ENCODE measurements at places on chromosomes 4 and X.

- no peak for DNase-seq
Observed at GRCh38 chrX:73965833-73966232, 338.1 kb upstream of the ZCCHC13 start.

- DNase-seq: no peak
Observed at GRCh38 chr4:158827543-158827981, 58.7 kb downstream of the FNIP2 start.

DNA sequence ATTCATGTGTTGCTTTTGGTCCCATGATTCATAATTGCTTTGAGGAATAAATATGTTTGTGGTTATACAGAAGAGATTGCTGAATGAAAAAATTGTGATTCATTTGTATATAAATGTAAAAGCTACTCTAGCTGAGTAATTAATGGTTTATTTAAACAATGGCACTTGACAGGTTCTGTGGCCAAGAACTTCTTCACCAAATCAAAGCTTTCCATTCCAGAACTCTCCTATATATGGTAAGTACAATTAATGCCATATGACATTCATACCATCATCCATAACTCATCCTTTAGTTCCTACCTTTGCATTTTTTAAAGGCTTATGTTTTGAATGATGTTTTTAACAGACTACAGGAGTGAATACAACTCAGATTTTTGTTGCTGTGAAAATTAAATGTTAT, 105.8 kb downstream of the REPS2 start:
- no peak for DNase-seq

- DNase-seq: no peak
Observed at GRCh38 chr4:152901205-152901604, 34.9 kb upstream of the FHDC1 start.

- no peak for DNase-seq
Observed at GRCh38 chrX:113009029-113009428, 168.4 kb upstream of the AMOT start.

DNA sequence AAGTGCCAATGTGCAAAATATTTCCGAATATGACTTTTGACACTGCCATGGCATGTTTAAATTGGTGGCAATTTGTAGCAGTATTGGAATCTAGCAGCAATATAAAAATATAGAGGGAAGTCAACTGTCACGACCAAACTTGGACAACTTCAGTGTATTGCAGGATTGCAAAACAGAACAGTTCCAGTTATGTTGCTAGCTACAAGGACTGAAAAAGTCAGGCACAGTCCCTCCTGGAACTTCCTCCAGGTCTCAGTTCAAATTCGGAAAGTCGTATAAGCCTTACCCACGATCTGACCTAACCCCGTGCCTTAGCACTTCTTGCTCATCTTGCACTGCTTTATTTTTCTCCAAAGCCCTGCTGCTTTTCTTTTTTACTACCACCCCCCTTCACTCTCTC, 390.0 kb upstream of the GALNT7 start:
- DNase-seq: no peak

- DNase-seq: no peak
Observed at GRCh38 chrX:18146954-18147353, 73.7 kb downstream of the BEND2 start.

GRCh38 chrX:123185721-123186120, 1.6 kb downstream of the GRIA3 start:
- DNase-seq: no peak

- DNase-seq: no peak
Observed at GRCh38 chr4:61827907-61828391, 627.8 kb downstream of the ADGRL3 start.

GRCh38 chr4:77076889-77077635, 1.3 kb upstream of the CCNI start:
- DNase-seq: no peak
